Right ventricle myocardium superior (tissue), 1 donor: ENCODE measurements at places on chromosomes 4 and X. TPM values are rescaled to one million over a fixed set of nuclear protein-coding genes. Genes with fewer than 3 reads are reported as not detected.

DNA sequence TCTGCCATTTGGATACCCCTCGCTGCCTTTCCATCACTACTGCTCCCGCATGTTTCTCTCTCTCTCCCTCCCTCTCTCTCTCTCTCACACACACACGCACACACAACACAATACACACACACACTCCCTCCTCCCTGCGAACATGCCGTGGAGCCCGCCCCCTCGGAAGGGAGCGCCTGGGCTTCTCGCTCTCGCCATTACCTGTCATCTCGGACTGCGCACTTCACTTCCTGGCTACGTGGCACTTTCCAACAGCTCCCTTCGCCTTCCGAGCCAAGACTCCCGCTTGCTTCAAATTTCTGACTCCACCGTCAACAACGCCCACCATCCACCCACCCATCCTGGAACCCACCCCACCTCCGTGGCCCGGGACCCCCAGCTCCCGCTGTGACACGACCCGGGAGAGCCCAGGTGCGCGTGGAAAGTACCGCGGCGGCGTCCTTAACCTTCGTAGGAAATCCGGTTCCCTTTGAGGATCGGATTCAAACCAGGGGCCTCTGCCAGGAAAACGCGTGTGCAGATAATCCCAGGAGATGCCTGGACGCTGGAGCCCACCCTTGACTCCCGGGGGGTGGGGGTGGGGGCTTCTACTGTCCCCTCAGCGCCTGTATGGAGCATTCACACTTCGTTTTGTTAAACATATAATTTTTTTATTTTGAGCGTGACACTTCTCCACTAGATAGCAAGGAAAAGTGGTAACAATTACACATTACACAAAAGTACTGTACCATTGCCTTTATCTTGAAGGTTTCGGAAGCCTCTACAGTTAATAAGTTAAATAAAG, 12.5 kb downstream of the ARX start:
- DNase-seq, result no peak

DNA sequence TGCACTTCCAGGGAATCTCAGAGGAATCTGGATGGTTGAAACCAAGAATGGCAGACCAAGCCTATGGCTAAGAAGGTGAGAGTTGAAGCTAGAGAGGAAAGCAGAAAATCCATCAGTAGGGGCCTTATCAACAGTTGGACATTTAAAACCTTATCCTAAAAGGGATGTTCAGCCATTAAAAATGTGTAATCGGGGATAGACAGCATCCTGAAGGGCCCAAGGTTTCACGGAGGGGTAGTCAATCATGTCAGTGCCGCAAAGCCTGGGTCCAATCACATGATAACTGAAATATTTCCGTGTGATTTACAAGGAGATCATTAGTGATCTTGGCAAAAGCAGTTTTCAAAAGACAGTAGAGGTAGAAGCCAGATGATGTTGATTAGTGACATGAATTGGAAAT, 61.9 kb upstream of the ELOVL6 start:
- DNase-seq, result no peak

FRG1 gene
- 31.7 TPM for total RNA-seq

SOD3 gene
- 62.4 TPM for total RNA-seq

IL2 gene
- total RNA-seq, result not detected

HS3ST1 gene
- 1.2 TPM for total RNA-seq

TLR3 gene
- 4.6 TPM for total RNA-seq
